OCI-M1 (cell line): ENCODE measurements at places on chromosomes 7 and 10.

DNA sequence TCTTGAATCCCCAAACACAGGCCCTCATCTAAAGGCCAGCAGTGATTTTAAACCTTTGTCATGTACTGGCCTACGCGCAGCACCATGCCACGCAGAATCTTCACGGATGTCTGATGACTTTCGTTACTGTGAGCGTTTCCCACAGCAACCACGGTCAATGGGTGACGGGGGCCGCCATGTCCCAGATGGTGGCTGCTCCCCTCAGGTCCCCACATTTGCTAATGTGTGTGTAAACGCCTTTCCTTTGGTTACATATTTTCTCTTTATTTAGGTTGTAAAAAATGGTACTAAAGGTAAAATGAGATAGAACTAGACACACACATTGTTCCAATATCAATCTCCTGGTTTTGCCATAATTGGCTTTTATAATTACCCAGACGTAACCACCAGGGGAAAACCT lies 551.8 kb downstream of the DNAJB6 start:
- DNase-seq, result no peak

GRCh38 chr10:102151774-102152544 lies at the start of gene NOLC1:
Gene NOLC1, plus strand, starts transcription at chr10:102152389. Its CDS starts 22 bp downstream, at chr10:102152411.
- peak; percentile 100 for DNase-seq

GRCh38 chr7:28480595-28480994 lies 68.3 kb downstream of the CREB5 start:
- DNase-seq, result no peak

DNA sequence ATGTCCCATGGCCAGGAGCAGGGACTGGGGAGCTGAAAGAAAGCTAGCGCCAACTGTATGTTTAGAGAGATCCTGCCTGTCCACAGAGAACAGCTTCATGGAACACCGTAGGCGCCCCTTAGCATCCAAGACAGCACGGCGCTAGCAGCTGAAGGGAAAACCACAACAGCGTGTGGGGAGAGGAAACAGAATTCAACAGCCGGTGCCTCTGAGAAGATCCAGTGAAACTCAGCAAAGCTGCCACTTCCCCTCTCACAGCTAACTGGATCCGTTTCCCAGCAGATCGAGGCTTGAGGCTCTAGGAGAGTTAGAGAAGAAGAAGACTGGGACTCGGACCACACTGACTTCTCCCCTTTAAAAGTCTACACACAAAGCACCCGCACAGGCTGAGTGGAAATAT lies 145.0 kb downstream of the MAD1L1 start:
- no peak for DNase-seq

DNA sequence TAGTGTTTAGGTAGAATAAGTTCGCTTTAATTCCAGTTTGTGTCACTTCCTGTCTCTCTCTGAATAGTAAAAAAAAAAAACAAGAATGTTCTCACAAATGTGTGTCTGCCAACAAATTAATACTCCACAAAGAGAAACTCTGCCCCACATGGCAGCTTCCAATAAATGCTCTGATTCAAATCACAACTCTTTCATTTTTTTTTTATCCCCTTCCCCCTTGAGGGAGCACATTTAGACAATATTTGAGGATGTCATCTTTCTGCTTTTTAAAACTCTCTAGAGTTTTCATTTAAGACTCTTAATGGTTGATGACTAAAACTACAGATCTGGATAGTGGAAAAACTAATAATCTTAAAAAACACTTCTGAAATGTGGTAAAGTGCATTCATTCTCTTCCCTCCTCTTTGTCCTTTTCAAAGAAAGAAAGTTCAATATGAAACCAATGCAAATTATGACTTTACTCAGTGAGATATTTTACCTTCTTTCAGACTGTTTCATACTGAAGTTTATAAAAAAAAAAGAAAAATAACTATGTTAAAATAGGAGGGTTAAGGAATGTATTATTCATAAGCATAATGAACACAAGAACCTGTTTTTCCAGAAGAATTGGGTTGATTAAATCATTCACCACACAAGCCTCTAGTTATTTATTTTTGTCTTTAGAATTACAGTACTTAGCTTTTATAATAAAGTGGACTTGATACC lies 42.3 kb downstream of the ARID5B start:
- DNase-seq, result peak; percentile 61

GRCh38 chr7:122658856-122659255 lies 40.1 kb downstream of the RNF133 start:
- DNase-seq, result no peak

GRCh38 chr10:129965959-129966358 lies 1.9 kb upstream of the EBF3 start:
- no peak for DNase-seq

- DNase-seq, result peak; percentile 67
Observed at GRCh38 chr7:79046061-79046460, 407.4 kb downstream of the MAGI2 start.

- no peak for DNase-seq
Observed at GRCh38 chr7:39758234-39758970, 135.0 kb downstream of the RALA start.

- DNase-seq, result no peak
Observed at GRCh38 chr7:124954790-124955189, 25.2 kb upstream of the POT1 start.

- peak; percentile 65 for DNase-seq
Observed at GRCh38 chr10:69696073-69696731, 66.2 kb downstream of the FAM241B start.

DNA sequence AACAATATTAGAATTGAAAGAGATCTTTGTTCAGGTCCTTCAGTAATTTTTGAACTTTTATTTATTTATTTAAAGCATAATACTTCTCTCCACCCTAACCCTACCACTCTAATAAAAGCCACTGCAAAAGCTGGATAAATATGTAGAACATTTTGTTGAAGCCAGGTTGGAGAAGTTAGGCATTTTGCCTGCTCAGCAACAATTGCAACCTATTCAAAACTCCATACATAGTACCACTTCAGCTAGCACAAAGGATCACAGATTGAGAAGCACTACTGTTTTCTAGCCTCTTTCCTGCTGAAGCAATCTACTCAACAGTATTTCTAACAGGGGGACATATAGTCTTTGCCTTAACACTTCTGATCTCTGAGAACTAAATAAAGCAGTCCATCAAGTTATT lies 25.0 kb downstream of the RUNDC3B start:
- DNase-seq, result no peak

DNA sequence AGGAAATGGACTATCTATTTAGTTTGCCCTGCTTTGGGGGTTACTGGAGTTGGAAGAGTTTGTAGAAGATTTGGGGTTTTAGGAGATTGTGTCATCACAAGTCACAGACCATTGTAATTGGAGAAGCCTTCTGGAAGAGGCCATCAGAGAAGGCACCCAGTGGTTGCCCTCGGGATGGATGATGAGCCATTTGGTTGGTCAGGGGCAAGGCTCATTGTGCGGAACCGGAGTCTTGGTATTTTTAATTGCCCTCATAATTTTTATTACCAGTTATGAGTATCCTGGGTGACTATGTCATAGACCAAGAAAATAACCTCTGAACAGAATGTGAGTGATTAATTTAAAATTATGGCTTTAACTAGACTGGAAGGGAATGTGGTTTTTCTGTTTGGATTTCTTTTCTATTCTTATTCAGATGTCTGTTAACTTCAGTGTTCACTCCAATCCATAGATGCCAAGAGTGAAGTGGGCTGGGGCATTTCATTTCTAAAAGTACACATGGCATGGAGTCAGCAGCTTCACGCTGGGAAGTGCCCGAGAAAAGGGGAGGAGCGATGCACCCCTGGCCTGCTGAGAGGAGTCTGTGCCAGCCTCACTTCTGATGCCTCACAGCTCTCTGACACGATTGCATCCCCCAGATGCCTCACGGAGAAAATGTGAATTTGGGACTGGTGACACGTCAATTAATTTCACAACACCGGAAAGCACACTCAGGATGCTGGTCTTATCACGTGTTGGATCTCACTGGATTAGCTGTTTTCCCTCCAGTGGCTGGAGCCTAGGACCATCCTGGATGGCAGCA lies 225.6 kb upstream of the IGFBP3 start:
- no peak for DNase-seq

DNA sequence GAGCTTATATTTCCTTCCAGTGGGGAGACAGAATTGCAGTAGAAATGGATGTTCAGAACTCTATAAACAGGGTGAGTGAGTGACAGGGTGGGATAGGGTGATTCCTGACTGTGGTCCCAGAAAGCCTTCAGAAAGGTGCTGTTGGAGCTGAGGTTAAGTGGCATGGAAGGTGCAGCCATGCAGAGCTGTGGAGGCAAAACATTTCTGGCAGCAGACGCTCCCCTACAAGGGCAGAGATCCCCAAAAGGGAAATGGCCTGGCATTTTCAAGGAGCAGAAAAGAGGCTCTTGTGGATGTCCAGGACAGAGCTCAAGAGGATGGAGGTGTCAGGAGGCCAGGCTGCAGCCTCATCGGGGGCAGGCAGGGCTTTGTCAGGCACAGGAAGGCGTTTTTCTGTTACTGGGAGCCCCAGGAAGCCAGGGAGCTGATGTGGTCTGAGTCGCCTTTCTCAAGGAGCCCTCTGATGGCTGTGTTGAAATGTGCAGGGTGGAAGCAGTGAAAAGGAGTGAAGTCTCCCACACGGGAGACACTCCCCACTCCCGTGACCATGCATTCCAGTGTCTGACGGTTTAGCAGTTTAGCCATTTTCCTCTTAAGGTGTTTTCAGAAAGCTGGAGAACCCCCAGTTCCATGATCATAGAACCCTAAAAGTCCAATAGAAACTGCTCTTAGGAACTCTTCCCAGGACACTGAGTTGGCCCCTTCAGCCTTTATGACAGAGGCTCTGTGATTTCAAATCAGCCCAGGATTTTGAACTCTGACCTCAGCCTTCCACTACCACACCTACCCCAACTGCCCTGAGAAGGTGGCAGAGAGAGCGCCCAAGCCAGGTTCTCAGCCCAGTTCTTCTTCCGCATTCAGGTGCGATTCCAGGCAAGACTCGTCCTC lies 96.2 kb downstream of the C10orf105 start:
- DNase-seq, result peak; percentile 61

- DNase-seq, result no peak
Observed at GRCh38 chr7:19508124-19508523, 200.7 kb downstream of the POLR1F start.

DNA sequence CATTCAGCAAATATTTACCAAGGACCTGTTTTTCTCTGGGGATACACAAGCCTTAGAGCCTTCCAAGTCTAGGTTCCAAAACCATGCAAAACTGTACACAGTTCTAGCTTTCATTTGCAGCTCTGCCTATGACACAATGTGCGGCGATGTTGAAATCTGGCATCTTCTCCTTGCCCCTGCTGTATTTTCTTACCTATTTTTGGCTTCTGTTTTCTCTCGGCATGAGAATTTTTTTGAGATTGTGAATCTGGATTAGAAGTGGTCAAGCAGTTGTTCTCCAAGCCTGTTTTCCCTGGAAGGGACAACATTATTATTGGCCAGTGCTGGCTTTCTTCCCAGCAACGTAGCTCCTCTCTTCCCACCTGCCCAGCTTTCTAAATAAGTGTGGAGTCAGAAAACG lies 176.3 kb downstream of the CREB5 start:
- no peak for DNase-seq

GRCh38 chr10:94138391-94138790 lies 144.7 kb downstream of the PLCE1 start:
- DNase-seq, result no peak

DNA sequence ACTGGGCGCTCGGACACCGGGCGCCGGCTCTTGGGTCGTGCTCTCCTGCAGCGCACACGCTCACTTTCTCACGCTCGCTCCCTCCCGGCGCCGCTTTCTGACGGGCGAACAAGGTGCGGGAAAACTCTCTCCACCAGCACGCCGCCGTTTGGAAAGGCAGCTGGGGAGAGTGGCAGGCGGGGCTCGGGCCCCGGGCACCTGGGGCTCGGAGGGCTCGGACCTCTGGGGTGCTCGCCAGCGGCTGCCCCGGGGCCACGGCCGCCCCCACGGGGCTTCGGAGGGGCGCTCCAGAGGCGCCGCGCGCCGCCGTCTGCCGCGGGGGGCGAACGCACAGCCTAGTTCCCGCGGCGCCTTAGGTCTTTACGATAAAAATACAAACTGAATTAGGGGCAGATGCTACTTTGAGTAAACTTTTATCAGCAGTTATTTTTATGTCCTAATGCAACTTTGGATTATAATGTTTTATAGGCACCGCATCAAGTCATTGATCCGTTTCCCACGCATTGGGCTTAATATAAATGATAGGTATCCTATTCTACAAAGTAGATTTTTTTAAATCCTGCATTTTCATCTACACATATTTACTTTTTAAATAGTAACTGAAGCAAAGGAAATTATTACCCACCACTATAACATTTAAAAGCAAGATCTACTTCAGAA lies 535 bp upstream of the EPC1 start:
- peak; percentile 69 for DNase-seq

DNA sequence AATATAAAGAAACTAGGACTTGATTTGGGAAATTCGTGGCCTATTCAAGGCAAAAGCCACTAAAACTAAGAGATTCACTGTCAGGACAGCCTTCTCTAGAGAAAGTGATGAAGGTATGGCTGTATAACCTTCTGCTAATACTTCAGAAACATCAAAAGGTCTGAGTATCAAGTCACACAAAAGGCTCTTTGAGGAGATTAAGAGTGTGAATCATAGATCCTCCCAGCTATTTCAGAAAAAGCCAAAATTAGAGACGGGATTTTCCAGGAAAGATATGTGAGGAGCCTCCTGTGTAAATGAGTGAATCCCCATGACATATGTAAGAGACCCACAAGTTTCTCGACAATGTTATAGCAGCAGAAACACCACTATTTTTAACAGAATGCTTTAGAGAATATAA lies 56.2 kb downstream of the UBE3C start:
- no peak for DNase-seq

DNA sequence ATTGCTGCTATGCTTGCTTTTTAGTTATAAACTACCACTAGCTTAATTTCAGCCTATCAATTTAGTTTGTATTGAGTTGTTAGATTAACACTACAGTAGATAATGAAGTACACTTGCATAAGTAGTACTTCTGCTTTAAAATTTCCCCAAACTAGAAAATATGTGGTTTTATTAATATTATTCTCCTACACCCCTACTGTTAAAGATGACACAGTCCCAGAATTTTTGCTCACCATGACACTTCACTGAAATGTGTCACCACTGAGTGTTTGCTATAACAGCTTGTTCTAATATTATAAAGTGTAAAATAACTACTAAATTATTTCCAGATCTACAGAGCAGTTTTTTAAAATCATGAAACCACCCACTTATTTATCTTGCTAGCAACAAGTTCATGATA lies 31.6 kb downstream of the RHEB start:
- no peak for DNase-seq

- DNase-seq, result no peak
Observed at GRCh38 chr7:79529881-79530235, 76.4 kb upstream of the MAGI2 start.

GRCh38 chr10:2866569-2866968 lies 200.8 kb upstream of the PFKP start:
- DNase-seq, result no peak
